ENCODE measurements at places on chromosomes 6 and 20.

DNA sequence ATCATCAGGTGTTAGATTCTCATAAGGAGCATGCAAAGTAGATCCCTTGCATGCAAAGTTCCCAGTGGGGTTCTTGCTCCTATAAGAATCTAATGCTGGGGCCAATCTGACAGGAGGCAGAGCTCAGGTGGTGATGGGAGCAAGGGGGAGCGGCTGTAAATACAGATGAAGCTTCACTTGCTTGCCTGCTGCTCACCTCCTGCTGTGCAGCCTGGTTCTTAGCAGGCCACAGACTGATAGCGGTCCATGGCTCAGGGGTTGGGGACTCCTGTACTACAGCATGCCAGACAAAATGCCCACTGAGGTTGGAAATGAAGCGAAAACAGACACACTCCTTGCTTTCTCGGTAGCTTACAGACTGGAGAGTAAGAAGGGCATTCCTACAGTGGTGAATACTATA lies 386.8 kb downstream of the PLCB1 start:
- no peak for DNase-seq

DNA sequence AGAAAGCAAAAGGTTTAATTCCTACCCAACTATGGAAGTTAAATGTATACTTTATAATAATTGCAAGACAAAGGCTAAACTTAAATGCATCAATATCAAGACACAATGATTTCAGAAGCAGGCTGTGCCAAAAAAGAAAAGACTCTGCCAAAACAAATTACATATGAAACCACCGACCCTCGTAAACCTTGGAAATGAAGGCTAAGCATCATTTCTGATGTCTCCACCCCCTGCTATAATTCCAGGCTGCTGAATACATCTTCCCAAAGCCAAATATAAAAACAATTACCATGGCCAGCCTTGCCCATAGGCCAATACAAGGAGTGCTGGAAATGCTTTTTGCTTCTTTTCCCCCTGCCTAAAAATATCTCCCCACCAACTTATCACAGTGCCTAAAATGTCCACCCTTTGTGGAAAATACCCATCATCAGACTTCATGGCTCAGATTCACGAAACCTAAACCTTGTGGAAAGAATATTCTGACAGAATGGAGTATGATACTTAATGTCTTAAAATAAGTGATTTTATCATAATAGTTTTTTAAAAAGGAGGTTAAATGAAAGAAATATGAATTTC lies 37.4 kb downstream of the RCAN2 start:
- no peak for DNase-seq

- DNase-seq, result peak; percentile 14
These were observed 199.3 kb upstream of the SGK1 start for GRCh38 chr6:134517145-134517658.

DNA sequence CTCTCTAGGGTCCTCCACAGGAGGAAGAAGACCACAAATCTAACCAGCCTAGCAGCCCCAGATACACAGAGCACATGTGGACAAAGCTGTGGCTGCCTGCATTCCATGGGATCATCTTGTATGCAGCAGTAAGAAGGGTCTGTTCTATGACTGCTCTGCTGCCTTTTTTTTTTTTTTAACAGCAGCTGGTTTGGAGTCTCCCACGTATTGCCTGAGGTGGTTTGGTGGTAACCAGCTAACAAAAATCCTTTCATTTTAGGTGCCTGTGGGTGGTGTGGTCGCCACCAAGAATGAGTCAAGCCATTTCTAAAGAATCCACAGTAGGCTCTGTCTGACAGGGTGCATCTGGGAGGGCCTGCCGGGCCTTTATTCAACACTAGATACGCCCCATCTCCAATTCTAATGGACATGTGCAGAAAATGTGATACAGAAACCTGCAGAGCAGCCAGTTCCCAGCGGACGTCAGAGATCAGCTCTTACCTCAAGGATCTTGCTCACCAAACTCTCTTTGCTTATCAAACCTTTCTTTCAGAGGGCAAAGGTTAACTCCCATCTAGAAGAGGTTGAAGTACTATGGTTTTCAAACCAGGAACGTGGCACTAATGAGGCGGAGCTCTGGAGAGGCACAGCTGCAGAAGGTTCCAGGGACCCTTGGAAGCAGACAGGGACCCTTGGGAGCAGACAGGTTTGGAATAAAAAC lies 32.0 kb downstream of the GNAS-AS1 start:
- DNase-seq, result no peak

GRCh38 chr20:35771367-35771688 lies 487 bp upstream of the PHF20 start:
- DNase-seq, result no peak

GRCh38 chr6:157556671-157557430 lies 175.9 kb downstream of the ZDHHC14 start:
- peak; percentile 68 for DNase-seq

DNA sequence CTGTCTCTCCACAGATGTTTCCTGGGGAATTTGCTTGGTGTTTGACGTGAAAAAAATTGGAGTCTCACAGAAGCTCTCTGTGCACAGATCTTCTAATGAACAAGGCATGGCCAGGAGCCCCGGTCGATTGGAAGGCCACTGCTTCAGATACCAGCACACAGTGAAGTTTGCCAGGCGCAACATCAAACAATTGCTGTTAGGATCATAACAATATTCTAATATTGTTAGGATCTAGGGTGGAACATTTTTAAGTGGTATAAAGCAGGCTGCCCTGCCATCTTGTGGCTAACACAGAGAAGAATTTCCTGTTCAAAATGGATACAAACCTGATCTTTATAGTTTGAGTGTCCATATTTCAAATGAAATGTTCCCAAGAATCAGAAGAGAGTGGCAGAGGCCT lies 64.1 kb downstream of the C6orf118 start:
- DNase-seq, result peak; percentile 38

DNA sequence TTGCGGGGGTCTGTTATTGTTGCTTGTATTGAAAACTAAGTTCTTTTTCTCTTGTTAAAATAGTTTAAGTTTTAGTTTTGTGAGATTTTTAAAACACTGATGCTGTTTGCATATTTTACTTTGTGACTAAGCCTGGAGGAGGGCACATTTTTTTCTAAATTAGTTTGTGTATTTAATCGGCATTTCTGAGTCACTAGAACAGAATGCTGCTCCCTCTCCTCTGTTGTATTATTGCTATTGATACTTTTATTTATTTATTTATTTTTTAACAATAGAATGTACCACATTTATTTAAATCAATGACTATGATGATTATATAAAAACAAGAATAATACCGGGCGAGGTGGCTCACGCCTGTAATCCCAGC lies 5.1 kb upstream of the FAM50B start:
- no peak for DNase-seq

DNA sequence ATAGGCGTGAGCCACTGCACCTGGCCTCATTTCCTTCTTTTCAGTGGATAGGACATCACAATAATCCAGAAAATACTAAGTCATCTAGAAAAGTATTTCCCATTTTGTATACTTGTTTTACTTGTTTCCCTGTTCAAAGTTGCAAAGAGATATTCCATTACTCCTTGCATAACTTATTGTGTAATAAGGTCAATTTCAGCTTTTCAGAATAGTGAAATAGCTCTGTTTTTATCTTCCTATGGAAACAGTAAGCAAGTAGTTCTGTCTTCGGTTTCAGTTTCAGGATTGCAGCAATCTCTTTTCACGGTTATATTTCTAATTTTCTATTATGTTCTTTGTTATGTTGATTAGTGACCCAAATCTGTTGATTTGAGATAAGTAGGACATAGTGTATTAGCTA lies 6.0 kb downstream of the STX11 start:
- DNase-seq, result no peak

DNA sequence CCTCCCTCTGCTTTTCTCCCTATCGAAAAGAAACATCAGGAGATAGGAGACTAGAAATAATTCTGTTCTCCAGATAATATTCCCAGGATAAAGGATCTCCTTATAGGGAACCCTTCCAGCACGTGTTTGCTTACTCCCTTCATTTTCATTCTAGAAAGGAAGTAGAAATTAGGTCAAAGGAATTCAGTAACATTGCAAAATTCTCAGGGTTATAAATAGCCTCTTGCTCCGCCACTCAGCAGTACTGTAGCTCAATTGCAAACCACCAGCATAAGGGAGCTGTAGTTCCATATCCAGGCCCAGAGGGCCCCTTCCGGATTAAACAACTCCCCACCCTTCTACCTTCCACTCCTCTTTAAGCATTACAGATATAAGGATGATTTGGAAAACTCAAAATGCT lies 6.2 kb downstream of the ELMO2 start:
- DNase-seq, result no peak

GRCh38 chr6:141866731-141867497 lies 265.8 kb upstream of the GJE1 start:
- no peak for DNase-seq

DNA sequence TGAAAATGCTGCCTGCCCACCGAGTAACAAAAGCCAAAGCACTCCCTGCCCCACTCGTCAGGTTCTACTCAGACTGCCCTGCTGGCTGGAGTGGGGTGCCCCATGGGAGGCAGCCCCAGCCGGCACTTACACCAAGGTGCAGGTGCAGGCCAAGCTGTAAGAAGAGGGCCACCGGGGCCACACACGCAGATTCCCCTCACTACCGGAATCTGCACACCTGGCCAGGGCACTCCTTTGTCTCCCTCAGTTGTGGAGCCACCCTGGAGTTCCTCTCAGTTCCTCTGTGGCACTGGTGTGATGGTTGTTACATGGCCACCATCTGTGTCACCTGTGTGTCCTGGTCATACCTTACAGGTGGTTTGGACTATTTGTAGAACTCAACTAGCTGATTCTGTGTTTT lies 112.4 kb downstream of the FOXO3 start:
- no peak for DNase-seq

- DNase-seq, result peak; percentile 59
These were observed 46.5 kb upstream of the SHLD1 start for GRCh38 chr20:5703681-5704101.

DNA sequence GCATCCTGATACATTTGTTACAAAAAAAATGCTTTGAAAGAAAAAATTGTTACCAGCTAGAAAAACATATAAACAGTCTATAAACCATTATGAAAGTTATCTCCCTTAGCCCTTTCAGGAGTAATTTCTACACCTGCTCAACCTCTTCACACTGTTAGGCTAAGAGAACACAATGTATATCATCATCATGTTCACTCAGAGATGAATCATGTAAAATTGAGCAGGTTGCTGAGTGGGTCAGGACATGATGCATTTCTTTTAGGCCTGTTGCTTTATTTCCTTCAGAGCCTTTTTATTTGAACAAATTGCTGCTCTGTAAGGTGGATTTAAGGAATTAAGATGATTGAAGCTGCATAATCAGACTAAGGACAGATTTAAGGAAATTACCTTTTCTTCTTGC lies 531.3 kb upstream of the MAN1A1 start:
- no peak for DNase-seq

- no peak for DNase-seq
These were observed 62.2 kb downstream of the GMDS start for GRCh38 chr6:2183246-2183645.

DNA sequence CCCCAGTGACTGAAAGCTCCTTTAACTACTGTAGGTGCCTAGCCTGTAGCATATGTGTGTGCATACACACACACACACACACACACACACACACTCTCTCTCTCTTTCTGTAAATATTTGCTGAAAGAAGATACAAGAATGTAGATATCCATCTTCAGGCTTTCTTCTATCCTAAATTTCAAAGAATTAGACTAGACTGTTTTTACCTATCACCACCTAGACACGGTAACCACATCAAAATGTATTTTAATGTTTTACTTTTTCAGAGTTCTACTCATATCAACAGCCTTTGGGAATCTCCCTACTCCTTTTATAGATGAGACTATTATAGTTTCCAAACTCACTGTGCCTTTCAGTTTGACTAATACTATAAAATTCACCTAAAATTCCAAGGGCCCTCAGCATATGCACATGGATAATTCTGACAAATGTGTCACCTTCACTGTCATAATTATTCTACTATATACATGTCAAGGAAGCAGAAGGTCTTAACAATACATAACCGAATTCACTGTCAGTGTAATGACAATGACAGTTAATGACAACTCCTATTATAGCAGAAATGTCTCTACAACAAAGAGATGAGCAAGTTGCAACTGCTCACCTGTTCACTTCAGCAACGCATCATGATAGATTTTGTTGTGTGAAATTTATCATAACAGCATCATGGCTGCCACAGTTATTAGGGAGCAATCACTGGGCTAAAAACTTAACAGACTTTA lies 236.5 kb downstream of the GMPR start:
- no peak for DNase-seq

- no peak for DNase-seq
These were observed 130.4 kb upstream of the QKI start for GRCh38 chr6:163284151-163284550.

DNA sequence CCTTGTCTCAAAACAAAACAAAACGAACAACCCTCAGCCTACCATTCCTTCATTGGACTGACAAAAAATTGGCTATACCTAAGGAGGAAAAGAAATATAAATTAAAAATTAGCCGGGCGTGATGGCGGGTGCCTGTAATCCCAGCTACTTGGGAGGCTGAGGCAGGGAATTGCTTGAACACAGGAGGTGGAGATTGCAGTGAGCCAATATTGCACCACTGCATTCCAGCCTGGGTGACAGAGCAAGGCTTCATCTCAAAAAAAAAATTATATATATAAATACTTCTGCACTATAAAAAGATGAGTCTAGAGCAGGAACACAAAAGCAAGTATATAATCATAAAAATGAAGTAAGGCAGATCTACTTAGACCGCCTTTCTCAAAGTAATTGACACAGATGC lies 109.8 kb downstream of the CRYBG1 start:
- DNase-seq, result no peak

- DNase-seq, result no peak
These were observed 252.4 kb upstream of the IRAK1BP1 start for GRCh38 chr6:78614961-78615360.

DNA sequence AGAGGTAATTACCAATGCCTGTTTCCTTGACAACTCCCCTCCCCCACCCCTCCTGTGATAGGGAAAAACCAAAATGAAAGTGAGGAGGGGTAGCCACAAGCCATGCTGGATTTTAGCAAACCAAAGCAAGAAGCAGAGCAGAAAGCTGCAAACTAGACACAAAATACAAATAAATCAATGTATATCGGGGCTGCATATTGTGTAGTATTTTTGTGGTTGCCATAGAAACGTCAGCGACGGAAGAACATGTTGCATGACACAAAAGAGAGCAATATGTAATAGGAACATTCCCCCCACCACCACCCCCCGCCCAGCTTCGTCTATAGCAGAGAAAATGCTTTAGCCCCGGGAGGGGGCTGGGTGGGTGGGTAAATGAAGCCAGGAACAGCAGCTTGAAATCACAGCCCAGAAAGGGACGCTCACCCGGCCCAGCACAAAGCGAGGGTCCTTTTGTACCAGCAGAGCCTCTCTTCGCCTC lies 548 bp downstream of the AGPAT4 start:
- peak; percentile 89 for DNase-seq

DNA sequence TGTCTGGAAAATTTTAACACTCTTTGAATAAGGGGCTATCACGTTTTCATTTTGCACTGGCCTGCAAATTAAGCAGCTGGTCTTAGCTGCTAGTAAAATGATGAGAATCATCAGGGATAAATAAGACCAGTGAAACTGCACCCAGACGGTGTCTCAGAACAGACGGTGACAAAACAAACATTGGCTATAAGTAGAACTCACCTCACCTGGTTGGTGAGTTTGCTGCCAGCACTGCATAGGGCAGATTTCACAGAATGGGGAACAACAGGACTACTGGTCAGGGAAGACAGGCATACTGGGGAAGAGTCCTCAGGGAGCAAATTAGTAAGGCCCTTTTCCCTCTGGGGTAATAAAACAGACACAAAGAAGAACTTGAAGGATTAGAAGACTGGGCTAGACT lies 175.9 kb upstream of the CITED2 start:
- DNase-seq, result no peak

Data from NCI-H1092 treated with DMSO at 0.1 percent for 48 hours (cell line).